HAP-1 (cell line): ENCODE measurements at places on chromosomes 2 and 18.

DNA sequence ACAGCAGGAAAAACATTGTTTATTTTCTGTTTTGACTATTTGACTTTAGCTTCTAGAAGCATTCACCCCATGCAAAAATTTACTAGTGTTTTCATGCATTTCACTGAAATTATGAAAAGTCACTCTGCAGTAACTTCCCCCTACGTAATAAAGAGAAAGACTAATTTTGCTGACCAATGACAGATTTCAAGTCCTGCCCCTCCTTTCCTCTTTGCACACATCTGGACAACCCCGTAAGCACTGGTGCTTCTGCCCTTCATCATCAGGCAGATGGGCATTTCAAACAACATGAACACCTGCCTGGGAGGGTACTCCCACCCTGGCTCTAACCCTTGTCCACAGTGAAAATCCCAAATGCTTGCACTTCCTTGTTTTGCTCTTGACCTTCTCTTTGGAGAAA is 815.0 kb upstream of the ID2 start:
- DNase-seq, result no peak

DNA sequence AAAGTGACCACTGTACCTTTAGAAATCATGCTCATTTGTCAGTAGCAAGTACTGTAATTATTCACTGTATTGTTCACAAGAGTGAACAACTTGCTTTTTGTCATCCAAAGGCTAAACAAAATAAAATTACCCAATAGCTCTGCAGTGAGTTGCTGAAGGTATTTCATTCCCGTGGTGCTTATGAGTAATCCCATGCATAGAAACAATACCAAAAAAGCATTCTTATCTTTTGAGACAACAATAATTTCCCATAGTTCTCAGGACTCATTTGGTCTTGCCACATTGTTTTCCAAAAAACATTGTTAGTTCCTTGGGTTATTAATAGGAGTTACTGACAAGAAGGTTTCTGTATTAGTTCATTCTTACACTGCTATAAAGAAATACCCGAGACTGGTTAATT is 503.2 kb upstream of the FAM98A start:
- no peak for DNase-seq

- no peak for DNase-seq
Observed at GRCh38 chr18:46856973-46857372, 60.3 kb downstream of the PIAS2 start.

DNA sequence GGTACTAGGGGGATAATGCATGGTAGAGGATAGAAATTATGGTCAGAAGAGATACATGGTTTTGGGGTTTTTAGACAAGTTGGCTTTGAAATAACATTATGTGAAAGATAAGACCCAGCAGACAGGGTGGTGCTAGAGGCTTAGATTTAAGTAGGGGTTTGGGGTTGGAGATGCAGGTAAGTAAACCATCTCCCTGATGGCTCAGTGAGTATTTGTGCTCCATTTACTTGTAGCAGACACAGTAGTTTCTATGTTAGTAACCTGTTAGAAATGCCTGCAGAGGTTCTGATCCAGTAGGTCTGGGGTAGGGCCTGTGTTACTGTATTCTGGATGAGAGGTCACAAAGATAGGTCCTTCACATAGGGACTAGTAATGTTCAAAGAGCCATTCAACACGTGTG is 13.7 kb downstream of the WDR43 start:
- DNase-seq, result no peak

- no peak for DNase-seq
Observed at GRCh38 chr18:36139245-36139644, 9.5 kb downstream of the ELP2 start.

- DNase-seq, result no peak
Observed at GRCh38 chr2:233676046-233676445, 4.3 kb downstream of the UGT1A9 start.

DNA sequence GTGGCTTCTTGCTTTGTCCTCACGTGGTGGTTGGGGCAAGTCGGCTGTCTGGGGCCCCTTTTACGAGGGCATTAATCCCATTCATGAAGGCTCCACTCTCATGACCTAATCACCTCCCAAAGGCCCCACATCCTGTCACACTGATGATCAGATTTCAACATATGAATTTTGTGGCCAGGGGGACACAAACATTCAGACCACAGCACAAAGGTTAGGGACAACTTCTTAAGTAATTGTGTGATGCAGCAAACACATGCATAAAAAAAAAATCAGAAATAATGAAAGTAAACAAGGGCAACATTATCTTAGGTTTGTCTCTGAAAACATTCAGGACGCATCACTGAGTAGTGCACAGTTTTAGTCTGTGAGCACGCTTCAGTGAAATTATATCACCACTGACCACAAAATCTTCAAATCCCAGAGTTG is 54.2 kb upstream of the FRZB start:
- no peak for DNase-seq

GRCh38 chr18:64275593-64276300 is 126.9 kb upstream of the LINC00305 start:
- DNase-seq, result no peak

DNA sequence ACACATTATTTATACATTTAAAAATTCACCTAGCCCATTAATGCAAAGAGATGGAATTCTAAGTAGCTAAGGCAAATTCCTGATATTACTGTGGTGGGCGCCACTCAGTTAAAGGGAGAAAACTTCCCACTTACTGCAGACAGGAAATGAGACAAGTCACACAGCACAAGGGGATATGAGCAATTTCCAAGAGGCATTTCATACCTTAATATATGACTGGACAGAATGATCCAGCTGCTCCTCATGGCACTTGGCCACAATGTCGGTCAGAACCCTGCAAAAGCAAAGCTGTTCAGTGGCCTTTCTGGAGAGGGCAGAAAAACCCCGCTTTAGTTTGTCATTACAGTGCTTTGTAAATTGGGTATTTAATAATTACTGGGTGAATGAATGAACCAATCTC is 121.4 kb upstream of the CCDC195 start:
- DNase-seq, result no peak

DNA sequence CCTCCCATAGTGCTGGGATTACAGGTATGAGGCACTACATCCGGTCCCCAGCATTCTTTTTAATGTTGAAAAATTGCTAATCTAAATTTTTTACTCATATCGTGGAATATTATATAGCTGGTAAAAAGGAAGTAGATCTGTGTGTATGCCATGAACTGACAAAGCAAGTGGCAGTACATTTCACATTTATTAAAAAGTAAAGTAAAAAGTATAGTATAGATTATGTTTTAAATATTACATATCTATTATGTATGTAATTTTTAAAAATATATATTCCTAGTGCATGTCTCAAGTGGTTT is 25.1 kb downstream of the PLEKHB2 start:
- DNase-seq, result no peak
